ENCODE measurements at places on chromosomes 3 and 15.
A peak's percentile ranks its signal among the peaks of the same experiment; 100 is the strongest.

GRCh38 chr3:125916376-125916978 is 52.5 kb upstream of the ROPN1B start:
- DNase-seq, result peak; percentile 91

GRCh38 chr3:51354731-51355615 is 30.1 kb upstream of the MANF start:
- DNase-seq, result no peak

GRCh38 chr3:31392568-31392967 is 140.2 kb upstream of the STT3B start:
- DNase-seq, result no peak

- no peak for DNase-seq
These were observed 5.5 kb downstream of the PARP9 start for GRCh38 chr3:122558605-122559004.

DNA sequence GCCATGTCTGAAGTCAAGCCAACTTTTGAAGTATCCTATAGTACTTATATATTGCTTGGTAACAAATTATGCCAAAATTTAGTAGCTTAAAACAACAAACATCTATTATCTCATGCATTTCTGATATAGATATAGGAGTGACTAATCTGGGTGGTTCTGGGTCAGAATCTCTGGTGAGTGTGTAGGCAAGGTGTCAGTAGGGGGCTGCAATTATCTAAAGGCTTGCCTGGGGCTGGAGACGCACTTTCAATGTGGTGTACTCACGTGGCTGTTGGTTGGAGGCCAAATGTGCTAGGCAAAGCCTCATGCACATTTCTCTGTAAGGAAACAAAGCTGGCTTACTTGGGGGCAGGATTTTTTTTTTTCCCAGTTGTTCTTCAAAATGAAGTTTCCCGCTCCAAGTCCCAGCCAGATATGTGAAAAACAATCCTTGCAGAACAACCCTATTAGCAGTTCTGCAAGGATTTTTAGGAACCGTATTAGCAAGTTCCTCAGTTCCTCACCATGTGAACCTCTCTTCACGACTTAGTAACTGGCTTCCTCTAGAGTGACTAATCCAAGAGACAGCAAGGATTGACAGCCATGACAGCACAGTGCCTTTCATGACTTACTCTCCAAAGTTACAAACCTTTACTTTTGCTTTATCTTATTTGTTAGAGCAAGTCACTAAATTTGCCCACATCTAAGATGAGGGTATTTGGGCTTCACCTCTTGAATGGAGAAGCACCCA is 25.8 kb downstream of the GREM1 start:
- no peak for DNase-seq

- DNase-seq, result no peak
These were observed 96.5 kb upstream of the MYO5C start for GRCh38 chr15:52392008-52392687.

DNA sequence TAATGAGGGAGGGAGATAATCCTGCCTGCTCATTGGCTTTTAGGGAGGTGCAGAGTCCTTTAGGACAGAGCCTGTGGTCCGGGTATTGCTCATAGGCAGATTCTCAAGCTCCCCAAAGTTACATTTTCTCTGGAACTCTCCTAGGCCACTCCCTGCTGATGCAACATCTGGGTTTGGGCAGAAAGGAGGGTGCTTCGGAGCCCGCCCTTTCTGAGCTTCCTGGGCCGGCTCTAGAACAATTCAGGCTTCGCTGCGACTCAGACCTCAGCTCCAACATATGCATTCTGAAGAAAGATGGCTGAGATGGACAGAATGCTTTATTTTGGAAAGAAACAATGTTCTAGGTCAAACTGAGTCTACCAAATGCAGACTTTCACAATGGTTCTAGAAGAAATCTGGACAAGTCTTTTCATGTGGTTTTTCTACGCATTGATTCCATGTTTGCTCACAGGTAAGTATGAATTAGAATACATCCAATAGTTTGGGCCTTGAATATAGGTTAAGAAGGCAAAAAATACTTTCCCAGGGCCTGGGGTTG is at the start of gene IL20RB:
Gene IL20RB, plus strand, starts transcription at position 233 of the 538 bp plus-strand sequence. Its CDS starts 131 bp downstream, at position 364.
- no peak for DNase-seq

- no peak for DNase-seq
These were observed 36.0 kb upstream of the CCNL1 start for GRCh38 chr3:157195965-157196364.

DNA sequence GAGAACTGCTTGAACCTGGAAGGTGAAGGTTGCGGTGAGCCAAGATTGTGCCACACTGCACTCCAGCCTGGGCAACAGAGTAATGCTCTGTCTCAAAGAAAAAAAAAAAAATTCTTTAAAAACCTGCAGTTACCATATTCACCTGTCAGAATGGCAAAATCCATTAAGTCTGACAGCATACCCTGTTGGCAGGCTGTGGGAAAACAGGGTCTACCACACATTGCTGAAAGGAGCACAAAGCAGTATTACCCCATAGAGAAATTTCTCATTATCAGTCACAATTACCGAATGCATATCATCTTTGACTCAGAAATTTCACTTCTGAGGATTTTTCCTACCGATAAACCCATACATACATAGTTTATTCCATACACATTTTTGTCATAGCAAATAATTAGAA is 264.1 kb upstream of the SLCO3A1 start:
- peak; percentile 6 for DNase-seq

DNA sequence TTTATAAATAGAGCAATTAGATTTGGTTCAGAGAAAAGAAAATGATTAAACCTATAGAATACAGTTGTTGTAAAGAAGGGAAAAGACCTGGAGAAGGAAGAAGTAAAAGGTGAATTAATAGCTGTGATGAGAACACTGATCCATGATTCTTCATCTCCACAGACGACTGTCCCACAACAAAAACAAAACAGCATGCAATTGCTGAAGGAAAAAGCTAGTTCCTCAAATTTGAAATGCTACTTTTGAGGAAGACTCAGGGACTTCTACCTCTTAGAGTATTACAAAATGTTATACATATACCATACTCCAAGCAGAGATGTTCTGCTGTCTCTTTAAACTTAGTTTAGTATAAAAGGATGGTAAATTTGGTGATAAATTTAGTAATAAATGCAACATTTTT is 21.5 kb downstream of the ALCAM start:
- DNase-seq, result no peak

- no peak for DNase-seq
These were observed 128.4 kb upstream of the ZBED2 start for GRCh38 chr3:111723293-111724215.

DNA sequence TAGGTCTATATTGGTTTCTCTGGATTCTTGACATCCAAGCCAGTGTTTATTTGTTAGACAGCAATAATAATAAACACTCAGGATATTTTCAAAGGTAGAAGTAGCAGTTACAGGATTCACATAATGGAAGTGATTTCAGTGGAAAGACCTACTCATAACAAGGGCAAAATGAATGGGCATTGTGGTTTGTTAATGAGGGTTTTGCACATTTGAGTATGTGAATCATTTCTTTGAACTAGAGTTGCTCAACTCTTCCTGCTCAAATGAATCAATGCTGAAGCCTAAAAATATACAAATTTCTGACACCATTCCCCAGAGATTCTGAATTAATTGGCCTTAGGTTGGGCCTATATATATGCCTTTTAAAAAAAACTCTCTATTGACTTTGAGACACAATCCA is 4.1 kb upstream of the COL6A5 start:
- no peak for DNase-seq

DNA sequence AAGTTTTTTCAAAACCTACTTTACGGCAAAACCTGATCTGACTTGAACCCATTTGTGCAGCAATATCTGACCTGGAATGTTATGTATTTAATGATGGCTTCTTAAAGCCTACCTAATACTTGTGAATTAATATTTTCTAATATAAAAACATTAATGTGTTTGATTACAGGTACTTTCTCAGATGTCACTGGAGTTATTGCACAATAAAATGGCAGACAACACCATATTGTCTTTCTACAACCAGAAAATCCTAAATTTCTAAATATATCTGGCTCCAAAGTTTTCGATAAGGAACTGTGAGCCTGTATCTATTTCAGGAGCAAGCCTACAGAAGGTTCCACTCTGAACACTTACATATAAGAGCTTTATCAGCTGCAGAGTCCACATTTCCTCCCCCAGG is 184.5 kb downstream of the ATP8B4 start:
- no peak for DNase-seq

DNA sequence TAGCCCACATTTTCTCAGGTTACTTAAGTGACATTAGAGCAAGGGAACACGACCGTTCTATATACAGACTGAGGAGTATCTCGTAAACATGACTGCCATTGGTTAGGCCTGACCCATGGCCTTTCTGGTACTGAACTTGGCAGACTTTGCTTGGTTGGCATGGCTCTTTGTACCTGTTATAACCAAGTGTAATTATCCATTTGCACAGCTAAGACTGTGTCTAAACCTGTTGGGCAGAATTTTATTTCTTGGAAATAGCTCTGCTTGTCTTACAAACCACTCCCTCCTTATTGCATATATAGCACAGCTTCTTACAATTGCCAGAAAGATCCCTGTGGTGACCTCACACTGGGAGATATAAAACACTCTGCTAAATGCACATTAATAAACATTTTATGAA is 106.9 kb downstream of the P2RY1 start:
- no peak for DNase-seq

- DNase-seq, result no peak
These were observed 94.2 kb downstream of the ZBTB20 start for GRCh38 chr3:115052906-115053305.

- DNase-seq, result no peak
These were observed 24.8 kb downstream of the SPCS1 start for GRCh38 chr3:52730681-52731080.

DNA sequence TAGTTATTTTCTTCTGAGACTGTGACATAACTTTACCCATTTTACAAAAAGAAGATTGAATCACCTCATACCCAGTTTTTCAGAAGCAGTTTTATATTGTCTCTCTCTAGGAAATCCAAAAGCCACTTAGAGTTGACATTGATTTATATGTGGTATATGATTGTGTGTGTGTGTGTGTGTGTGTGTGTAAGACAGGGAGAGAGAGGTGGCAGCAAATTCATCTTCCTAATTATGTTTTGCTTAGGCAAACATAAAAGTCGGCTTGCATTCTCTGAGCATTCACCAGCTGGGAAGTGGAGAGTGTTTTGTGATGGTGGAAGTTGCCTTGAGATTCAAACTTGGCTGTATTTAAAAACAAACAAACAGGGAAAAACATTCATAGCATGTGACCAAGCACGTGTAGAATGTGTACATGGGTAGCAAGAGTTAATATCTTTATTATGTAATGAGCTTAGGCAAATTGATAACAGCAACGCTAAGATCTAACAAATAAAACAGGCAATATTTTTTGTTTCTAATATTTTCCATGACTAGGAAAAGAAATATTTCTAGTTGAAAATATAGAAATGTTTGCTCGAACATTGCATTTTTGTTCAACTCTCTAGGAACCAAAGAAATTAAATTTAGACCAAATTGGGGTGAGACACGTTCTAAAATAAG is 64.4 kb upstream of the IGF1R start:
- DNase-seq, result no peak

DNA sequence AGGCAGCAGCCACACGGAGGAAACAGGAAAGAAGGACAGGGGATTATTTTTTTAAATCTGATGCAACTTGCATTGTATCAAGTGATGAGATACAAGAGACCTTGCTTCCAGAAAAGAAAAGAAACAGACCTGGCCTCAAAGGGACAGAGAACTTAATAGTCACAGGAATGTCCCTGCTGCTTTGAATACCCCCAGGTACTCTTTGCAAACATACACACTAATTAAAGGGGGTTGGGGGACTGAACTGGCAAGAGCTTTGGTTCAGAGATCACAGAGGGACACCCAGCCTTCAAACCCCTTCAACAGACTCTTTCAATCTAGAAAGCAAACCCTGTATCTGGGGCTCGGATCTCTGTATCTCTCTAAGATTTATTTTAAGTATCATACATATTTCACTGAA is 18.0 kb downstream of the TNIK start:
- DNase-seq, result no peak

DNA sequence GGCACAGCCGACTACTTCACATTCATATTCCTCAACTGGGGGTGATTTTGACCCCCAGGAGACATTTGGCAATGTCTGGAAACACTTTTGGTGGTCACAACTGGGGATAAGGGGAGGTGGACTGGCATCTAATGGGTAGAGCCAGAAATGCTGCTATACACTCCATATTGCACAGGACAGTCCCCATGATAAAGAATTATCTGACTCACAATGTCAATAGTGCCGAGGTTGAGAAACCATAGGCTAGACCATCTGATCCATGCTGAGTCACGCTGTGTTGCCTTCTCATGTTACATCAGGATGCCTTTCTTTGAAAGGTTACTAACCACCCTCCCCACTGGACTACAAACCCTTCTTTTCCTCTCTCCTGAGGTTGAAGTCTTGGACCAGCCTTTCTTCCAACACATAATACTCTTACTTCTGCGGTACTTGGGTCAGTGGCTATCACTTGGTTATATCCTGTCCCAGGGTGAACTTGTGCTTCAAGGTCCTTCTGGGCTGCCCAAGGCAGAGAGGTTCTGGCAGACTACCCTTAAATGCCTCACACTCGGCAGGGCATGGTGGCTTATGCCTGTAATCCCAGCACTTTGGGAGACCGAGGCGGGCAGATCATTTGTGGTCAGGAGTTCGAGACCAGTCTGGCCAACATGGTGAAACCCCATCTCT is 68.8 kb downstream of the CTNNB1 start:
- no peak for DNase-seq

DNA sequence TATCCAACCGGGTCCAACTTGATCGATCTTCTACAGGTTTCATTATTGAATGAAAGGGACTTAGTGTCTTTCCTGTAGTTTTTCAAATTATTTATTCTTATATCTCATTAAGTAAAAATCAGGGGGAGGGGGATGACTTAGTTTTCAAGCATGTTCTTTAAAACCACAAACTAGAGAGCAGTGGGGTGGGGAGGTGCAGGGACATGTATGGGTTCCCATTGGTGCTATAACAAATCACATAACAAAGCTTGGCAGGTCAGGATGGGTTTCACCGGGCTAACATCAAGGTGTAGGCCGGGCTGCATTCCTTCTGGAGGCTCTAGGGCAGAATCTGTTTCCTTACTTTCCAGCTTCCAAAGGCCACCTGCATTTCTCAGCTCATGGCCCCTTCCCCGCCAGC is 32.7 kb downstream of the CCNL1 start:
- DNase-seq, result no peak

- no peak for DNase-seq
These were observed 1.1 kb downstream of the RIOX2 start for GRCh38 chr3:97970956-97971620.

GRCh38 chr15:75921732-75922703 is 18.3 kb downstream of the FBXO22 start:
- no peak for DNase-seq

Measured in activated T-cell treated with anti-CD3 and anti-CD28 coated beads for 48 hours (primary cell).